ENCODE measurements at places on chromosomes 2 and 18. TPM values are rescaled to one million over a fixed set of nuclear protein-coding genes. Genes with fewer than 3 reads are reported as not detected.

GPR35 gene
- 2.6 TPM for total RNA-seq

UXS1 gene
- total RNA-seq = 36.2 TPM

CASP10 gene
- 22.0 TPM for total RNA-seq

DNA sequence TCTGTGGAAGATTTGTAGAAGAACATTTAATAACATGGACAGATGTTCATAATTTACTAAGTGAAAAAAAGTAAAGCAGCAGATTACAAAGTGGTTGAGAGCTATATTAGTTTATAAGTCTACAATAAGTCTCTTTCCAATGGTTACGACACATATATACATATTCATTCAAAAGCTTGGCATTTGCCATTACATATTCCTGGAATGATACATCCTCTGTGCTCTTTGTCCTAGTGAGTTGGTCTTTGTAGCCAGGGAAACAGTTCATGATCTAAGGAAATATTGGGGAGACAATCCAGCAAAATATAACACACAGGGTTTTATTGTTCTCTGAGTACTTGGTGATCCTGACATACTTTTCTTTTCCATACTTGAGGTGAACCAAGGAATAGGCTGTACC lies 32.5 kb upstream of the SOS1 start:
- no peak for DNase-seq
- no peaks in the 10 kb centered on the region for H3K36me3 ChIP-seq
- H3K4me1 ChIP-seq = no peaks in the 10 kb centered on the region
- no peak overlapping the region for H3K27ac ChIP-seq

DNA sequence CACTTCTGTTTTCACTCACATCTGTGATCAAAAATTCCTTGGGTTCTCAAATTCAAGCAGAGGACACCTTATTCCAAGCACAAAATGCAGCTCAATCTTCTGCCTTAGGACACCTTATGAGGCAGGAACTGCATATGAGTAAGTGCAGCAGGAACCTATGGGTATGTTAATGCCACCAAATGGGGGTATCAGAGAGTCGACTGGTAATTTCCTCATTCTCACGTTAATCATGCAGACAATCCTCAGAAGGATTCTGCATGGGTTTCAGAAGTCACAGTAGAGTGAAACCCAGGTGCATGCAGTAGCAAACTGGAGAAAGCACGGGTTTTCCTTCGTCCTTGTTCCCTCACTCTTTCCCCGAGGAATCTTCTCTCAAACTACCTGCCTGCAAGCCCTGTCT lies 452.8 kb downstream of the CBLN2 start:
- H3K4me3 ChIP-seq = no peak overlapping the region
- no peak for DNase-seq
- H3K27me3 ChIP-seq = peaks cover 2% of the 10 kb centered on the region
- peaks cover 2% of the 10 kb centered on the region for H3K4me1 ChIP-seq

GRCh38 chr2:171327043-171327496 lies 106.7 kb downstream of the METTL8 start:
- H3K27me3 ChIP-seq = no peaks in the 10 kb centered on the region
- peaks cover 34% of the 10 kb centered on the region for H3K4me1 ChIP-seq
- peak overlapping the region; percentile 32 for H3K27ac ChIP-seq
- DNase-seq = no peak
- peaks cover 32% of the 10 kb centered on the region for H3K36me3 ChIP-seq

- DNase-seq = no peak
- H3K27me3 ChIP-seq = no peaks in the 10 kb centered on the region
- no peaks in the 10 kb centered on the region for H3K36me3 ChIP-seq
- no peaks in the 10 kb centered on the region for H3K4me1 ChIP-seq
- no peak overlapping the region for H3K27ac ChIP-seq
These were observed 1064.1 kb upstream of the CNTNAP5 start for GRCh38 chr2:122960759-122961641.

Measured in activated naive CD4-positive, alpha-beta T cell treated with anti-CD3 and anti-CD28 coated beads for 36 hours (primary cell).